ENCODE measurements at places on chromosomes 1 and 21. TPM values are rescaled to one million over a fixed set of nuclear protein-coding genes. Genes with fewer than 3 reads are reported as not detected.

GRCh38 chr21:37429356-37429755, 62.8 kb downstream of the DYRK1A start:
- no peak for DNase-seq

- DNase-seq, result no peak
Observed at GRCh38 chr1:40769815-40770214, 13.8 kb upstream of the KCNQ4 start.

DNA sequence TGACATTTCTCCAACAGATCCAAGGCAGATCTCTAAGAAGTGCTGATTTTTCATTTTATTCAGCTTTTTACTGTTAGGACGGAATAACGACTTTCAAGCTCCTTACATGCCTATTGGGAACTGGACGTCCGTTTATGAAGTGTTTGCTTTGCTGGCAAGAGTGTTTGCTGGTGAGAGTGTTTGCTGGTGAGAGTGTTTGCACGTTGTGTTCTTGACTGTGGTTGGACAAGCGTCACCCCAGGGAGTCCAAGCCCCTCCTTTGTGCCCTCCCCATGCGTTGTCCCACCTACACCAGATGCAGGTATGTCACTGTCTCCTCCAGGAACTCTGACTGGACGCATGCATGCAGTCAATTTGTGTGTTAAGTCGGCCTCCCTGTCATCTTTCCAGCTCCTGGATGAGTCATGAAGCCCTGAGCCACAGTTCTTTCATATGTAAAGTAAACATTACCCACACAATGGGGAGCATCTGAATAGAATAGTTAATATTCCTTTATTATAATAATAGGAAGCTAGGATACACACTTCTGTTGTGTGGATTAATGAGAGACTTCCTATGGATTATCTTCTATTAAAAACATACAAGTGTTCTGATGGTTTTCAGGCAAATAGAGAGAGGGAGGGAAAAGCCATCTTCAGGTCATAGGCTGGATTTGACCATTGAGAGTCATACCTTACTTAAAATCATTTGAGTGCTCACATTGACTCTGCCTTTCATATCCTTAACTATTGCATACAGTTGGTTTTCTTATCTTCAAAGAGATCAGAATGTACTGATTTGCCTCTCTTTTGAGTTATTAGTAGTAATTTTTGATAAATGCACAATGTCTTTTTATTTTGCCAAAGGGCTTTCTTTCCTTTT, 119.2 kb downstream of the GALNT2 start:
- DNase-seq, result peak; percentile 93

- DNase-seq, result no peak
Observed at GRCh38 chr1:8796812-8797211, 20.6 kb downstream of the RERE start.

DNA sequence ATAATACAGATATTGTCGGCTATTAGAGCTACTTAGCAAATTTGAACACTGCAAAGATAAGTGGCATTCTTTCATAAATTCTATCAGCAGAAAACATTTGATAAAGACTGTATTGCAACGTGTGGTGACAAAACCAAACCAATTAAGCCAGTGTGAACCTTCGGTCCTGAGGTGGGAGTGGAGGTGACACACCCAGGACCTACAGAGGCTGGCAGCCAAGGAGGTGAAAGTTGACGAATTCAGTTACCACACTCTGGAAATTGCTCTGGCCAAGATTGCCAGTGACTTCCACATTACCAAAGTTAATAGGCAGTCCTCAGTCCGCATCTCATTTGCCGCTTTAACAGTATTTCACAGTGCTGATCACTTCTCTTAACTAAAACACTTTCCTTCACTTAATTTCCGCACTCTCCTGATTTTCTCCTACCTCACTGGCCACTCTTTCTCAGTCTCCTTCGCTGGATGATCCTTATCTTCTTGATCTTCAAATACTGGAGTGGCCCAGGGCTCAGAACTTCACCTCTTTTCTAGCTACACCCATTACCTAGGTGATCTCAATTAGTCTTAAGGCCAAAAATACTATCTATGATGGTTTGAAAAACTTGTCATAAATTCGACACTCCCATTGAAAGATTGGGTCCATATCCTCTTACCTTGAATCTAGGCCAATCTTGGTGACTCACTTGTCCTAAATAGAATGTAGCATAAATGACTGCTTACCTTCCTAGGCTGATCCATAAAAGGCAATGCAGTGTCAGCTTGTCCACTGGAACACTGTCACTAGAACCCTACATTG, 5.1 kb upstream of the CDC42BPA start:
- DNase-seq, result no peak

FCRL6 gene
- not detected for polyA plus RNA-seq

GRCh38 chr1:14524826-14525636, 73.5 kb upstream of the KAZN start:
- no peak for DNase-seq

AGT gene
- polyA plus RNA-seq, result 0.34 TPM

- DNase-seq, result no peak
Observed at GRCh38 chr1:104648269-104648691, 898.6 kb downstream of the AMY1C start.

DNA sequence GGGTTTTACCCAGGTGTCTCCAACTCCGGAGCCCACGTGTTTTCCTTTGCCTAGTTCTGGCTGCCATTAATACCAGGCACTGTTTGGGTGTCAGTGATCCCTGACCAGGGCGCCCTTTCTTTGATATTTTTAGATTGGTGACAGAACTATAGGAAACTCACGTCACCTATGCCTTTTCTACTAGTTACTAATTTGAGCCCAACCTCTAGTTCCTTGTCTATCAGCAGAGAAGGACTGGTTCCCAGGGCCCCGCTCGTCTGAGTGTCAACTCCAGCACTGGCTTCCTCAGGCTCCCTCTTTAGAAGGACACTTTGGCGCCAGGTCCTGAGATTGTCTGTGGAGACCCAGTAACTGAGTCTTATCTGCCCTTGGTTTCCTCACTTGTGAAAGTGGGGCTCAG, 9.4 kb downstream of the MFN2 start:
- DNase-seq, result no peak

ATP1A4 gene
- not detected for polyA plus RNA-seq

GRCh38 chr1:232468249-232468648, 161.7 kb downstream of the SIPA1L2 start:
- DNase-seq, result no peak

HAO2 gene
- not detected for polyA plus RNA-seq

PRELP gene
- 0.56 TPM for polyA plus RNA-seq

DNA sequence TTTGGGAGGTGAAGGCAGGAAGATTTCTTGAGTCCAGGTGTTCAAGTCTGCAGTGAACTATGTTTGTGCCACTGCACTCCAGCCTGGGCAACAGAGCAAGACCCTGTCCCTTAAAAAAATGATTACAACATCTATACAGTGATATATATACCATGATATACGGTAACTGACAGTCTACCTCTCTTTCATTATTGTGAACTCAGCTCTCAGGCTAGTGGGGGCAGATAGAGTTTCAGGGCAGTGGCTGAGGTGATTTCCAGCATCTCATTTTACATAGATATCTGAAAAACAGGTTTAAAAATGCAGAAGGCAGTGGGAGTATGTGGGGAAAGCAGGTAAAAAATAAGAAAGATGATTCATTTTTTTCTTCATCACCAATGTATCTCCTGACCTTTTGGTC, 8.1 kb upstream of the NTNG1 start:
- DNase-seq, result no peak

MAP10 gene
- polyA plus RNA-seq, result 1.0 TPM

- no peak for DNase-seq
Observed at GRCh38 chr1:15542388-15543250, 16.0 kb downstream of the DNAJC16 start.

DNA sequence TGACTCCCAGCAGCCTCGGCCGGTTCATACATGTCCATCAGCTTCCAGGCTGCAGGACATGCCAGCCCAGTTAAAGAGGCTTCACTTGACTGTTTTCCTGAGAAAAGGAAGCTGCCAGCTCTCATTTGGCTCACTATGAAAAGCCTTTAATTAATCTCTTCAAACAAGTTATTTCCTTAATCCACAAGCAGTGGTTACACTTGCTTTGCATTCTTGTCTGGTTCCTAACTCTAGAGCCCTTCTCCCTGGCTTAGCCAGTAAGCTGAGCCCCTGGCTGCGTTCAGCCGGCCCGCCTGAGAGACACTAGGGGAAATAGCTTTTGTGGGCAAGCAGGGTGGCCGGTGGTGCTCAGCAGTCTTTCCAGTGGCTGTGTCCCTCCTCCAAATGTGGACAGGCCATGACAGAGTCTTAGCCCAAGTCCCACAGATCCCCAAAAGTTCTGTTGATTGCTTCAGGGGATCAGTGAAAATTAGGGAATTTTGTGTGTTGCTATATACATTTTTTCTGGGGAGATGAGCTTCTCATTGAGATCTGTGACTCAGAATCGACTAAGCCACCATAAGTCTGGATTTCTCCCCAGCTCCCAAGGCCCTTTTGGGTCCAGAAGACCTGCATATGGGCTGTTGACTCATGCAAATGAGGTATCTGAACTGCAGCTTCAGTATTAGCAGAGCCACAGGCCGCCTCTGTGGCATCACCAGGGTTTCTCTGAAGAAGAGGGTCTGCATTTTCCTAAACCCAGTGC, 10.1 kb downstream of the ATF3 start:
- peak; percentile 80 for DNase-seq

DNA sequence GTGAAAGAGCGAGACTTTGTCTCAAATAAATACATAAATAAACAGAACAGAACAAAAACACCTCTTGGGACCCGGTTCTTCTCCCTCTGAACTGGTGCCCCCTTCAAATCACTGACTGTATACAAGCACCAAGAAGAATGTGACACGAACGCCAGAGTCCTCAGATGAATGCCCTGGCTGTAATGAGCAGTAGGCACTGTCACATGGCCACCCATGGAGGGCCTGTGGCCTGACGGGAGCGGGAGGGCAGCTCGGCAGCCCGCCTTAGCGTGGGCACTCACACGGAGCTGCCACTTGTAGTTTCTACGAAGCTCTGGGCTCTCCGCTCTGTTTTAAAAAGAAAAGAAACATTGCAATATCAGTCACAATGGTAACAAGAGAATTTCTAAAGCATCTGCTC, 146.0 kb downstream of the PEX14 start:
- no peak for DNase-seq

DNA sequence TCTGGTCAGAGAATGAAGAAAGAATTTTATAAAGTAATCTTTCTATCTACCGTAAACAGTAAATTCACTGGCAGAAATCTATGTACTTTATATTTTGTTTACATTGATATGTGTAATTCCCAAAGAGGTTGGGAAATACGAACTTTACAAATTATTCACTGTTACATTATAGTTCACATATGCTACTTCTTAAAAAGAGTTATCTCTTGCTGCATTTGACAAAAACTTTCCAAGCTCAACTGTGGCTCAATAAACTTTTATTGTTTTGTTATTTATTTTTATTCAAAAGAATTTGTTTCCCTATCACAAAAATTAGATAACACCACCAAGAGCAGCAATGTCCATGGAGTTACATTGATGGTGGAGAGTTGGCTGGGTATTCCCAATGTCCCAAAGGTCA, 201.2 kb upstream of the TNR start:
- DNase-seq, result no peak

MTF1 gene
- 4.7 TPM for polyA plus RNA-seq

DNA sequence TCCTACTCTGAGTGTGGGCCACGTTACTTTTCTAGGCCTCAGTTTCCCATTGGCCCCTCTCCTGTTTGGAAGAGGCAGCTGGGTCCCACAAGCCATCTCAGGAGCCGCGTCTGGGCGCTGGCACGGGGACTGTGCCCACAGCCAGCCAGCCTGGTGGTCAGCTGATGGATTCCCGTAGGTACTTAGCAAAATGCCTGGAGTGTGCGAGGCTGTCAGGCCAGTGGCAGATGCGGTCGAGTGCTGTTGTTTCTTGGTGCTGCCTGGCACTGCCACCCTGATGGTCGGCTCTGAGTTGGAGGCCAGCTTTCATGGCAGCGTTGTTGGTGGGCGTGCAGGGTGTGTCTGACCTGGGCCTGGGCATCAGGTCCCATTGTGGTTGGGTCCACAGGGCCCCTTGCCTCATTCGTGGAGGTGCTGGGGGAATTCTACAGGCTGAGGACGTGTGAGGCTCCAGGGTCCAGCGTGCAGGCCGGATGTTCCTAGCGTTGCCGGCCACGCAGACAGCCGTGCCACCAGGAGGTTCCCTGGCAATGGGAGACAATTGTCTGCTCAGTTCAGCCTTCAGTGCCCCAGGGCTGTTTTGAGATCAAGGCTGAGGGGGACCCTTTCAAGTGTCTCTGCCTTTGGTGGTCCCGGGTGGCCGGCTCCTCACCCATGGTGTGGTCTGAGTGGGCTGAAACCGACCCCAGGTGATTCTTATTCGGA, 20.9 kb downstream of the SKI start:
- no peak for DNase-seq

NHLH1 gene
- 0.26 TPM for polyA plus RNA-seq

SLC44A5 gene
- polyA plus RNA-seq, result not detected

SYTL1 gene
- 1.3 TPM for polyA plus RNA-seq

TMPRSS15 gene
- polyA plus RNA-seq, result not detected

DNA sequence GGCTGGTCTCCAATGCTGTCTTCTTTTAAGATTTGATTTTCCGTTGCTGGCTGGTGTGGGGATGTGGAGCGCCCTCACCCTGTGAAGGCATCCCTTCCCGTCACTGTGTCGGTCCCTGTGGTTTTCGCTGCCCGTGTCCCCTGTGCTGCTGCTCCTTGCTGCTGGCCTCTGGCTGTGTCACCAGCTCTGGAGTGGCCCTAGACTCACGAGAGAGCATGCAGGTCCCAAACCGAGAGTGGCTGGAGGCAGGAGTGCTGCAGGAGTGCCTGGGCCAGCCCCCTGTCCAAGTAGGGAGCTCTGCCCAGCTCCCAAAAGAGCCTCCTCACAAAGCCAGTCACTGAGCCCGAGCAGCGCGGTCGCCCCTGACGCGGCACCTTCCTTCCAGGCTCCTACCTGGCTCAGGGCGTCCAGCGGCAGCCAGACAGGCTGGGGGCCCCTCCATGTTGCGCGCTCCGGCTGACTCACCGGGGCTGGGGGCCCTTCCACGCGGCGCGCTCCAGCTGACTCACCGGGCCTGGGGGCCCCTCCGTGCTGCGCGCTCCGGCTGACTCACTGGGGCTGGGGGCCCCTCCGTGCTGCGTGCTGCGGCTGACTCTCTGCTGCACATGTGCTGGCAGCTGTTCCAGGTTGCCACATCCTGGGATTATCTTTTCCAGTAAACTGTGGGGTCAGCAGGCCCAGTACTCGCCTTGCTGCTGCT, 106.7 kb upstream of the COL6A1 start:
- peak; percentile 98 for DNase-seq

- no peak for DNase-seq
Observed at GRCh38 chr1:169886931-169887330, 6.8 kb downstream of the SCYL3 start.

ERO1B gene
- 0.52 TPM for polyA plus RNA-seq

- no peak for DNase-seq
Observed at GRCh38 chr1:239128541-239128940, 257.8 kb upstream of the CHRM3 start.

FOXD3 gene
- not detected for polyA plus RNA-seq

Measured in IMR-90 (cell line).